H54 (cell line): ENCODE measurements at places on chromosomes 3 and 15.
A peak's percentile ranks its signal among the peaks of the same experiment; 100 is the strongest.

DNA sequence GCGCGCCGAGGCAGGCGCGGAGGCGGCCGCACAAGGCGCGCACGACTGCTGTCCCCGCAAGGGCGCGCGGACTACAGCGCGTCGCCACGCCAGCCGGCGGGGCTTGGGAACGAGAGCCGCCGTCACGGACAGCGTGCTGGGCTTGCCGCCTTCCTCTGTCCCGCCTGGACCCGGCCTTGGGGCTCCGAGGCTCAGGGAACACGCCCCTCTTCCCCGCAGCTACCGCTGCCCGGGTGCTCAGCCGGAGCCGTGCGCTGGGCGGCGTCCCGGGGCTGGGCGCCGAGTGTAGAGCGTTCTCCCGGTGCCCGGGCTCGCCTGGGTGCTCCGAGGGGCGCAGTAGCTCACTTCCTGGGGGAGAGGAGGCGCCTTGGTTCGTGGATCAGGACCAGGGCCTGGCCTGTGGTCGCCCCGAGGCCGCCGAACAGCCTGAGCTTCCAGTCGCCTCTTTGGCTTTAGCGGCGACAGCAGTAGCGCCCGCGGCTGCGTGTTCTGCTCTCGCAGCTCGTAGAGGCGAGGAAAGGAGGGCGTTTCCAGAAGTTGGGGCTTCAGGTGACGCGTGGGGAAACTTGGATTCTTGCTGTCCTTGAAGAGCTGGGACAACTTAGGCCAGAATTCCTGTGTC is 226.7 kb upstream of the C2CD4B start:
- DNase-seq, result no peak

GRCh38 chr3:193620650-193621049 is 27.6 kb downstream of the OPA1 start:
- DNase-seq, result no peak

GRCh38 chr3:156811089-156811862 is 14.9 kb upstream of the LEKR1 start:
- no peak for DNase-seq

- DNase-seq, result no peak
Measured at GRCh38 chr3:170226426-170226960, 4.3 kb downstream of the PRKCI start.

GRCh38 chr3:128597900-128598299 is 52.7 kb downstream of the RPN1 start:
- DNase-seq, result no peak

- DNase-seq, result peak; percentile 13
Measured at GRCh38 chr15:50358845-50359244, 3.8 kb upstream of the GABPB1 start.

DNA sequence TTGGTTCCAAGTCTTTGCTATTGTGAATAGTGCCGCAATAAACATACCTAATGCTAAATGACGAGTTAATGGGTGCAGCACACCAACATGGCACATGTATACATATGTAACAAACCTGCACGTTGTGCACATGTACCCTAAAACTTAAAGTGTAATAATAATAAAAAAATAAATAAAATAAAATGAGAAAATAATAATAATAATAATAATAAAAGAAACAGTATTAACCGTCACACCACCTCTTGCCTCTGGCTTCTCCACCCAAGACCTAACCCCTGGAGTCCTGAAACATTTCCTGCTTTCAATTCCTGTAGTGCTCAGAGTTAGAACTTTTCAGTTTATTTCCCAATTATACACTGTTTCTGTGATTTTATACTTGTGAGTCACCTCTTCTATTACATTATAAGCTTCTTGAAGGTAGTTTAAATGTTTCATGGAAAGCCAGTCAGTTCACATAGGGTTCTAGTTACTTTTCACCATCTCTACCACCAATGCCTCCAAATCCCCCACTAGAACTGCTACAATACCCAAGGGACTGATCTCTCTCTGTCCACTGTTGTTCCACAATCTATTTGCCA is 18.4 kb upstream of the GHSR start:
- DNase-seq, result no peak

DNA sequence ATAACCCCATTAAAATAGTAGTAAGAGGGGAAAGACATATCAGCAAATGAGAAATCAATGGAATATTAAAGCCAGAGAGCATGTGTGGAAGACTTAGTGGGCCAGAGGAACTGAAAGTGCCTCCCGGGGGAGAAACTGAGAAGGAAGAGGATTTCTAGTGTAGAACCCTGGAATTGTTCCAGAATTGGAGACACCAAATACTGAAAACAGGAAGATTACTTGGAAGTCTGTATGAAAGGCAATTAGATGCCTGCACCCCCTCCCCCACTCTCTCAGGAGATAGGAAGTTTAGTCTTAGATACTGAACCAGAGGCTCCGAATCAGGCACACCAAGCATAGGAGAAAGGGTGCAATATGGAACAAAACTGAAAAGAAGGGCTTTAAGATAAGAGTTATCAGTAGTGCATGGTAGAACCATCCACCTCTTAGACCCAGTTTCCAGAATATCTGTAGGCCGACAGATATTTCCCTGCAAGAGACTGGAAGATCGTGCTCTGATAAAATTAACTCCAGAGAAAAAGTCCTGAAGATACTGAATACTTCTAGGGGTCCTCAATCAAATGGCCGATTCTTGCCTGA is 32.4 kb downstream of the KLHL18 start:
- no peak for DNase-seq

DNA sequence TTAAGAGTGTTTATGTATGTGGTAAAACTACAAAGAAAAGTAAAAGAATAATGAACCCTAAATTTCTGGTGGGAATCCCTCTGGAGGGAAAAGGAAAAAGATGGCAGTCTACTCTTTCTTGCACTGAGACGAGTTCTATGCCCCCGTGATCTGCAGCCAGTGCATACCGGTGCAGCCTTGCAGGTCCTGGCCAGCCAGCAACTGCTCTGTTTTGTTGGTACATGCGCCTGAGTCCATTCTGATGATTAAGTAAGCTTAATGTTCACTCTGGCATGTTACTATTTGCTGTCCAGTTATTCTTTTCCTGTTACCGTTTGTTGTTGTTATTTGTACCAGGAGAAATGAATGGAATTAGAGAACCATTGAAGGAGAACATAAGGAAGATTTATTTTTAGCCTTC is 95.1 kb upstream of the TMC3 start:
- no peak for DNase-seq

DNA sequence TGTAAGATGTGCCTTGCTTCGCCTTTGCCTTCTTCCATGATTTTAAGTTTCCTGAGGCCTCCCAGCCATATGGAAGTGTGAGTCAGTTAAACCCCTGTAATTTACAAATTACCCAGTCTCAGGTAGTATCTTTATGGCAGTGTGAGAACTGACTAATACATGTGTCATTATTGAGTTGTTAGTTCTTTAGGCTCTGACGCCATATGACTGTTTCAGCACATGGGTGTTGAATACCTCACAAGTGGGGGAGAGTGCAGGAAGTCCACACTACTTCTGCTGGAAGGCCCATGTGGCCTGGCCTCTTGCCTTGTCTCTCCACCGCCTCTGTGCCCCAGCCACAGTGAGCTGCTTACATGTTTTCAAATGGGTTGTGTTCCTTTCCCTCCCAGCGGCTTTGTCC is 28.5 kb downstream of the MFSD1 start:
- DNase-seq, result peak; percentile 19
